Stimulated activated CD8-positive, alpha-beta memory T cell treated with anti-CD3 and anti-CD28 coated beads, Interleukin-2, amount 100 ng/mL, for 1 hour (primary cell): ENCODE measurements at places on chromosomes 6 and 20.

GRCh38 chr20:362271-363254 is 15.7 kb downstream of the NRSN2 start:
- no peak for DNase-seq

GRCh38 chr20:32976746-32977145 is 27.5 kb downstream of the SUN5 start:
- DNase-seq: no peak

GRCh38 chr6:137332637-137333280 is 113.6 kb upstream of the IFNGR1 start:
- no peak for DNase-seq

- DNase-seq: no peak
Observed at GRCh38 chr6:147859071-147859470, 350.6 kb downstream of the SAMD5 start.

GRCh38 chr20:33311011-33311410 is 28.0 kb downstream of the BPIFB1 start:
- no peak for DNase-seq
